ENCODE measurements at places on chromosomes 13 and 19.

DNA sequence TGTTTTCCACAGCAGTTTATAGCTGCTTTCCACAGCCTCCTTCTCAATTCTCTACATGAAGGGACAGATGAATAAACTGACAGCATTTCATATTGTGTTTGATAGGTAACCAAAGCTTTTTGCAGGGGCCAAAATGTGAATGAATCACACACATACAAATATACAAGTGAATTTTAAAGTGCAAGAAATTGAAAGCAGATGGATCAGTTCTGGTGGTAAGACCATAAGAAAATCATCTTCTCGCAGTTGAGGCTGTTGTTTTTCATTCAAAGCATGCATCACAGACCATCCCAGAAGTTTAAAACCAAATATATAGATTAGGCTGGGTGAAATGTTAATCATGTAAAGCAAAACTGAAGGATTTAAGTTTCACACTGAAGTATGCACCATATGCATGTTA, 1569.4 kb downstream of the PCDH9 start:
- DNase-seq = no peak

DNA sequence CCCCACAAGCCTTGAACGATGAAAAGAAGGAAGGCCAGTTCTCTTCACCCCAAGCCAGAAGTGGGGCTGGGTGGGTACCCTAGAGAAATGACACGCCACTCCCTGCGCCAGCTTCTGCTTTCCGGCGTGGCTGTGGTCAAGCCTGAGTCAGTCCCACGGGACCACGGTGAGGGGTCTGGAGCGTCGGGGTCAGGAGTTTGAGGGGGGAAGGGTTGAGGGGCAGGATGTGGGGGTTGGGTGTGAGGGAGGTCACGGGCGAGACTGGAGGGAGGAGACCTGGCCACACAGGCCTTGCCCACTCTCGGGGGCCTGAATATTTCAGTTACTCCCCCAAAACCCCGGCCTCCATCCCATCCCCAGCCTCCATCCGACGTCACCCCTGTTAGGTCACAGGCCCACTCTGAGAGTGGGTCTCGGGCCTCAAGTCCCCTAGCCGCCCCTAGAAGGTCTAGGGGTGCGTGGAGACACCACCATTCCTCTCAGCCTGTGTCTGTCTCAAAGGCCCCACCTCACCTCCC, 500 bp upstream of the IFI30 start:
- DNase-seq = no peak

DNA sequence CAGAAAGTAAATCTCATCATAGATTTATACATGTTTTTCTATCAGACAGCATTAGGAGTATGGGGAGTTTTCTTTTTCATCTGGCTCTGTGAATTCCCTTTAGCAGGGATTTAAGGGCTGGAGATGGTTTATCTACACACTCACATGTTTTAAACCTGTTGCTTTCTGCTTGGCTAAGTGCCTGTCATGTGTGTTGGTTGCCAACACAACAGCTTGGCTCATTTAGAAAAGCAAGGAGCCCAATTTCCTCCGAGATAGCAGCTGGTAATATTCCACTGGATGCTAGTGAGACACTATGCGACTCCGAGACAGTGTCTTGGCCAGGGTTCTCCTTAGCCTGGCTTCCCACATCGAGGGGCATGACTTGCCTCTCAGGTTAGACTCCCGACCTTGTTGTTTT, 83.3 kb downstream of the KLF5 start:
- DNase-seq = no peak

GRCh38 chr13:51804295-51805172, 571 bp upstream of the DHRS12 start:
- DNase-seq = peak; percentile 55

GRCh38 chr19:57110592-57111328, 9.0 kb upstream of the USP29 start:
- DNase-seq = no peak

GRCh38 chr13:96533408-96533807, 443.5 kb downstream of the HS6ST3 start:
- DNase-seq = no peak

- peak; percentile 93 for DNase-seq
Measured at GRCh38 chr19:48333467-48334384, 8.4 kb downstream of the EMP3 start.

DNA sequence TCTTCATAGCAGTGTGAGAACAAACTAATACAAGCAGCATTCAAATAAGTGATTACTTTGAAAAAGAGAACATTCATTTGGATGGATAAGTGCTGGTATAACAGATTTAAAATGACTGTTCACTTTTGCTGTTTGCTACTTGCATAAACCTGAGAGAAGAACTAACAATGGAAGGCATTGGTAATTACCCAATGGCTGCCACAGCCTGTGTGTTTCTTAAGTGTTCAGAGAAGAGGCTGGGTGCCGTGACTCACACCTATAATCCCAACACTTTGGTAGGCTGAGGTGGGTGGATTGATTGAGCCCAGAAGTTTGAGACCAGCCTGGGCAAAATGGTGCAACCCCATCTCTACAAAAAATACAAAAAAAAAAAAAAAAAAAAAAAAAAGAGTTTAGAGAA, 4.9 kb upstream of the TEX26 start:
- no peak for DNase-seq

DNA sequence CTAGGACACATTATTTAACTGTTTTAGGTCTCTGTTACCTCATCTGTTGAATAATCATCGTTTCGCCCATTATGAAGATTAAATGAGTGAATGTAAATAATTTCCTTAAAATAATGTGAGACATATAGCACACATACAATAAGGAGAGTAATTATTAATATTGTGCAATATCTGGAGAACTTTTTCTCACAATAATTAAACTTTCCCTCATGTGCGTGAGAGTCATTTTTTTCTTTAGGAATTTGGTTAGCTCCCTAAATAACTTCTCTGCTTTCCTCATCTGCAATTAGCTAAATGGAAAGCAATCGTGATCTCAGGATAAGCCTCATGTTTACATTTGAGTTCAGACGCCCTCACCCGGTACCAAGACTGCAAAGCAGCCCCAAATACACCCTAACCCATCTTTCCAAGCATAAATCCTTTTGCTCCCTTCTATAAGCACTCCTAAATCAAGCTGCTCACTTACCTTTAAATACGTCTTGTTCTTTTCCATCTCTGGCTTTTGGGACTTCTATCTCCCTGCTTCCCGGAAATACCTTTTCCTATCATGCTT, 78.8 kb downstream of the MZT1 start:
- DNase-seq = no peak

- DNase-seq = no peak
Measured at GRCh38 chr19:2039089-2039958, 11.7 kb downstream of the MKNK2 start.

- no peak for DNase-seq
Measured at GRCh38 chr13:100835695-100836094, 161.1 kb upstream of the TMTC4 start.

- DNase-seq = no peak
Measured at GRCh38 chr19:13078897-13079541, 23.6 kb downstream of the LYL1 start.

- DNase-seq = no peak
Measured at GRCh38 chr13:79749984-79750551, 269.1 kb downstream of the NDFIP2 start.

DNA sequence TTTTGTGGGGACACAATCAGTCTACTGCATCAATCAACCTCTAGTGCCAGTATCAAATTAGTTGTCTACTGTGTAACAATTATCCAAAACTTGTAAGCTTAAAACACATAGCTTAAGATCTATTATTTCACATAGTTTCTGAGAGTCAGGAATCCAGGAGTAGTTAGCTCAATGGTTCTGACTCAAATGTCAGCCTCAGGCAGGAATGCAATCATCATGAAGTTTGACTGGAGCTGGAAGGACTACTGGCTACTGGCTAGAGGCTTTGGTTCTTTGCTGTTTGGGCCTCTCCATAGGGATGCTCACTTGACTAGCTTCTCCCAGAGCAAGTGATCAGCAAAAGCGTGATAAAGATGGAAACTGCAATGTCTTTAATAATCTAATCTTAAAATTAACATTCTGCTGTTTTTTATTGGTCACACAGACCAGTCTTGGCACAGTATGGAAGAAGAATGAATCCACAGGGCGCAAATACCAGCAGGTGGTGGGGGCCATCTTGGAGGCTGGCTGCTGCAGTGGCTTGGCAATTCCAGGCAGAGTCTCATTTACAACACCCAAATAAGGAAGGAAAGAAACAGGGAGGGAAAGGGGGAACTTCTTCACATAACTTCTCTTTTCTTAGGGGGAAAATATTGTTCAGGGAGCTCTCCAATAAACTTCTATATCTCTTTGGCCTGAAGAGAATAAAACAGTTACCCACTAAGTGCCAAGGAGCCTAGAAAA, 15.7 kb downstream of the CAB39L start:
- no peak for DNase-seq

- no peak for DNase-seq
Measured at GRCh38 chr13:59755632-59756290, 408.0 kb downstream of the DIAPH3 start.

- no peak for DNase-seq
Measured at GRCh38 chr13:67223024-67223423, 7.1 kb downstream of the PCDH9 start.

- DNase-seq = no peak
Measured at GRCh38 chr13:50511877-50512341, 331.6 kb downstream of the DLEU7 start.

DNA sequence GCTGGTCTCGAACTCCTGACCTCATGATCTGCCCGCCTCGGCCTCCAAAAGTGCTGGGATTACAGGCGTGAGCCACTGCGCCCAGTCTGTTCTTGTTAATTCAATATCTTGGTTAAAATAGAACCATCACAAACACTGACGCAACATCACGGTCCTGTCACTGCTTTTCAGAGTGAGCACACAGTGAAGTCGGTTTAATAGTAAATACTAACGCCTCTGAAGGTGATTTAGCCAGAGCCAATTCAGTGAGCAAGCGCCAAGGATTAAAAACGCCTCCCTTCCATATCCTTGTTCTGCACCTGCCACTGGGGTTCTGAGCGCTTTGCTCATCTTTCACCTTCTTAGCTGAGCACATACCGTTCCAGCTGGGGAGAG, 30.3 kb downstream of the LAMP1 start:
- no peak for DNase-seq

DNA sequence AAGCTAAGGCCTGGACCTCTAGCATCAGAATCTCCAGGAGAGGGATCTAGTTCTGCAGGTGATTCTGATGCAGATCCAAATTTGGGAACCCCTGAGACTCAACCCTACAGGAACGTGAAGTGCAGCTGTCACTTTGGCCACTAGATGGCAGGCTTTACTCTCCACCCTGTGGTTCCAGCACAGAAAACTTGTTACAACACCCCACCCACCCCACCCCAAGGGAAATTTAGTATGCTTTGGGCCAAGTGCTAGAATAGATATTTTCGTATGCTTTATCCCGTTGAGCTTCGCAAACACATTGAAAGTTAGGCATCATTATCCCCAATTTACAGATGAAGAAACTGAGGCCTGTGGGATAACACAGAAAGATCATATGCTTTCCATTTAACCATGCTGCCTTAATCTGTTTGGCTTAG, 232.0 kb downstream of the B3GLCT start:
- DNase-seq = peak; percentile 31

- DNase-seq = no peak
Measured at GRCh38 chr13:71499944-71500514, 367.0 kb downstream of the DACH1 start.

GRCh38 chr19:15463861-15464371, 428 bp downstream of the RASAL3 start:
- DNase-seq = peak; percentile 70

DNA sequence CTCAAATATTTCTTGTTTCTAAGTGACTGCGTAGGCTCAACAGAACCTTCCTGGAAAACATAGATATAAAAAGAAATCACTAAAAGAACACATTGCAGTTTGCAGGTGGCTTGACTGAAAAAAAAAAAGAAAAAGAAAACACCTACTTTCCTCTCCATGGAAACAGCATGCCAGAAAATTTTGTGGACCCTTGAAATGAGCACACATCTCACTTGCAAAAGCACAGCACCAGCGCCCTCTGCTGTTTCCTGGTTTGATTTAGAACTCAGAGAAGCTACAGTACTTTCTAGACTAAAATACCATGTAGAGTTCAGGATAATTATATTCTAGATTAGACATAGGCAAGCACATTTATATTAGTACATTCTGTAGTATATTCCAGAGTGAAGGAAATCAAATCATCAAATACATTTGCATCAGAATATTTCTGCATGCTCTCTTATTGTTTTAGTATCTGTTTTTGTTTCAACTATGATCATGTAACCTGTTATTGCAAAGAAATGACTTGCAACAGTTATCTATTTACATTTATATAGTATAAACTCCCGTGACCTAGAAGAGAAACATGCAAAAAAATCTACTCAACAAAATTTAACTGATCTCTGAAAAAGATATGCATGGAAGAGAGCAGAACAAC, 22.3 kb upstream of the XPO4 start:
- peak; percentile 76 for DNase-seq

DNA sequence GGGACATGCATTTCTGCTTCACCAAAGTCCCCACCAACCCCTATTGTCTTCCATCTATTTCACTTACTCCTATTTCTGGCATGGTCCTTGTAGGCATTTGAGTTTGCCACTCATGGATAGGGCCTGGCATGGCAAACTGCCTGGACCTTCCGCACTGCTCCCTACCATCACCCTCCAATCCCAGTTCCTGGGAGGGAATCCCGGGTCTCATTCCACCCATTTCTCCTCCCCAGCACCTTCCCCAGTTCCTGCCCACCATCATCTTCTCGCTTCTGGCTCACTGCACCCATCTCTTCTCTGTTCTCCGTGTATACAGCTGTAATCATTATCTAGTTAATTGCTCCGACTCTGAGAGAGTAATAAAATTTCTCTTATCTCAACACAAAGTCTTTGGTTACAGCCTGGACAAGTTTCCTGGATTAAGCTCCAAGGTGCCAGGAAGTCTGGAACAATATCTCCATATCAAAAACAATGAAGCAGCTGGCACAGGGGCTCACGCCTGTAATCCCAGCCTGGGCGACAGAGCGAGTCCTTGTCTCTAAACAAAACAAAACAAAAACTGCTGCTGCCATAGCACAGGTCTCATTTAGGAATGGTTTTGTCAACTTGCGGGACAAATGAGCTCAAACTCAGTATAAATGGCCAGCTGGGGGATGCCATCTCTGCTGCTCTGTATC, 17.0 kb upstream of the COX7A1 start:
- no peak for DNase-seq

GRCh38 chr19:16013181-16013850, 63.0 kb upstream of the TPM4 start:
- DNase-seq = no peak

DNA sequence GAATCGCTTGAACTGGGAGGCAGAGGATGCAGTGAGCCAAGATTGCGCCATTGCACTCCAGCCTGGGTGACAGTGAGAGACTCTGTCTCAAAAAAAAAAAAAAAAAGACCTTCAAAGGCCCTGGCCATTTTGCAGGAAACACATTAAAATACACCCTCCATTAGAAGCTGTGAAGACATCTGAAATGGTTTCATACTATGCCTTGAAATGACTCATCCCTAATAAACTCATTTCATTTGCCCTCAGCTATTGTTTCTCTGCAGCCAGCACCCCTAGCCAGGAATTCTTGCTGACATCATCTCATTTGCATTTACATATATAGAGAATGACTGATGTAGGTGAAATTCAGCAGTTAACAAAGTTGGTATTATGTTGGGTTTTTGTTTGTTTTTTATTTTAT, 8.7 kb downstream of the EML2 start:
- DNase-seq = no peak

GRCh38 chr19:18436671-18437490, 1.1 kb downstream of the ISYNA1 start:
- peak; percentile 66 for DNase-seq

- no peak for DNase-seq
Measured at GRCh38 chr13:51148223-51148951, 37.3 kb upstream of the C13orf42 start.
